Neural progenitor cell (in vitro differentiated cells): ENCODE measurements at places on chromosomes 6 and 20. TPM values are rescaled to one million over a fixed set of nuclear protein-coding genes. Genes with fewer than 3 reads are reported as not detected.

- H3K36me3 ChIP-seq = no peaks in the 10 kb centered on the region
- DNase-seq = no peak
- H3K27me3 ChIP-seq = no peaks in the 10 kb centered on the region
- no peak overlapping the region for H3K4me3 ChIP-seq
- no peak overlapping the region for H3K27ac ChIP-seq
These were observed 789.2 kb upstream of the SLC35B3 start for GRCh38 chr6:9224539-9224938.

- H3K4me1 ChIP-seq = no peaks in the 10 kb centered on the region
- no peak for DNase-seq
- H3K36me3 ChIP-seq = no peaks in the 10 kb centered on the region
These were observed 13.3 kb downstream of the MAFB start for GRCh38 chr20:40675599-40676221.

- peaks cover 11% of the 10 kb centered on the region for H3K27me3 ChIP-seq
- H3K4me1 ChIP-seq = peaks cover 13% of the 10 kb centered on the region
- no peak overlapping the region for H3K4me3 ChIP-seq
- DNase-seq = no peak
These were observed 10.7 kb upstream of the TLDC2 start for GRCh38 chr20:36865076-36865860.

DNA sequence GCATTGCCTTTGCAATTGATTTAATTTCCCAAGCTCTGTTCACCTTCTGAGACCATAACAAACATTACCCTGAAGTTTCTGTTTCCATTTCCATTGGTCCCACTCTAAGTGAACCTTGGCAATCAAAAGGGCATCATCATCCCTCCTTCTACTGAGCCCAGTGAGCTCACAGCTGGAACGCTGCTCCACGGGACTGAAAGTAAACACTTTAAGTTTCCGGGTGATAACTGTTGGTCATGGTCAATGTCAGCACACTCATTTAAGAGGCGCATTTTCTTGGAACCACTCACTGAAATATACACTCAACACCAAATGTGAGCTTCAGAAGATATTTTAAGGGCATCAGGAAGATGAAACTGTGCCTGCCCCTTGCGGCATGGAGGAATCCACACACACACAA lies 37.1 kb upstream of the RPS6KA2 start:
- H3K4me3 ChIP-seq = no peak overlapping the region
- H3K27me3 ChIP-seq = no peaks in the 10 kb centered on the region
- H3K4me1 ChIP-seq = no peaks in the 10 kb centered on the region
- no peak overlapping the region for H3K27ac ChIP-seq

GRCh38 chr6:155528982-155529453 lies 73.4 kb upstream of the NOX3 start:
- DNase-seq = no peak
- no peaks in the 10 kb centered on the region for H3K27me3 ChIP-seq
- no peaks in the 10 kb centered on the region for H3K36me3 ChIP-seq
- H3K27ac ChIP-seq = no peak overlapping the region

- H3K27me3 ChIP-seq = no peaks in the 10 kb centered on the region
- peaks cover 5% of the 10 kb centered on the region for H3K4me1 ChIP-seq
- H3K27ac ChIP-seq = no peak overlapping the region
- H3K4me3 ChIP-seq = no peak overlapping the region
These were observed 11.4 kb downstream of the PLCB1 start for GRCh38 chr20:8143474-8143873.

DNA sequence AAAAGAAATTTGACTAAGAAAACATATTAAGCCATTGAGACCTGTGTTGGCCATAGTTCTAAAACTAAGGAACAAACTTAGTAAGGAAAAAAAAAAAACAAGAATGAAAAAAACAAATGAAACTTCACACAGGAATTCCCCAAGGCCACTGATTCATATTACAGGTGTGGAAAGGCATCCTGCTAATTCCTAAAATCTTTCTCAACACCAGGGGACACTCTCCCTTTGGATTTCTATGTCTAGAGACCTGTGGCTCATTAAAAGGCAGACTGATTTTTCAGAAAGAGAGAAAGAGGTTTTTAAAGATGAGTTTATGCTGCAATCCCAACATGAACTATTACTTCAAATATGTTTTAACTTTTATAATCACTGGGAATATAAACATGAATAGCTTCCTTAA lies at the start of gene OR12D1:
TSS of gene OR12D1 (plus strand) at position 341 of the 400 bp plus-strand sequence.
- no peak within 1 kb of the TSS for H3K4me3 ChIP-seq
- no peak within 1 kb of the TSS for H3K27ac ChIP-seq
- H3K36me3 ChIP-seq = no peaks in the 10 kb centered on the region

- H3K4me1 ChIP-seq = peaks cover 19% of the 10 kb centered on the region
- no peaks in the 10 kb centered on the region for H3K36me3 ChIP-seq
- no peak overlapping the region for H3K27ac ChIP-seq
- no peak for DNase-seq
These were observed 18.6 kb downstream of the ADGRF5 start for GRCh38 chr6:46903175-46903574.

DNA sequence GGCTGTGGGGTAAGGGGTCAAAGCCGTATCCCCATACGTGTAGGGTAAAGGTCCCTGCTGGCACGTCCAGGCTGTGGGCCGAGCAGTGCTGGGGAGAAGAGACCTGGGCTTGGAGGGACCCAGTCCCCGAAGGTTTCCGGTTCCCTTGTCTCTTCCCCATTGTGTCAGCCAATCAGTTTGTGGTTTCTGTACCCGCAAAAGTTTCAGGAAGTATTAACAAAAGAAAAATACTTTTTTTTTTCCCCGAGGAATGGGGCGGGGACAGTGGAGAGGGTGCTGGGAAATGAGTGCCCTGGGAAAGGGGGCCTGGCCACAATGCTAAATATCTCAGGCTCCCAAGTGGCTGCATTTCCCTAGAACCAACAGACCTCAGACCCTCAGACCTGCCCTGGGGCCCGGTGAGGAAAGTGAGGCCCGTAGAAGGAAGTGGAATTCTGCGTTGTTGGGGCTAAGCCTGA lies 15.2 kb upstream of the AMD1 start:
- no peaks in the 10 kb centered on the region for H3K27me3 ChIP-seq
- no peak for DNase-seq
- no peaks in the 10 kb centered on the region for H3K4me1 ChIP-seq
- no peak overlapping the region for H3K27ac ChIP-seq
- H3K4me3 ChIP-seq = no peak overlapping the region

DNA sequence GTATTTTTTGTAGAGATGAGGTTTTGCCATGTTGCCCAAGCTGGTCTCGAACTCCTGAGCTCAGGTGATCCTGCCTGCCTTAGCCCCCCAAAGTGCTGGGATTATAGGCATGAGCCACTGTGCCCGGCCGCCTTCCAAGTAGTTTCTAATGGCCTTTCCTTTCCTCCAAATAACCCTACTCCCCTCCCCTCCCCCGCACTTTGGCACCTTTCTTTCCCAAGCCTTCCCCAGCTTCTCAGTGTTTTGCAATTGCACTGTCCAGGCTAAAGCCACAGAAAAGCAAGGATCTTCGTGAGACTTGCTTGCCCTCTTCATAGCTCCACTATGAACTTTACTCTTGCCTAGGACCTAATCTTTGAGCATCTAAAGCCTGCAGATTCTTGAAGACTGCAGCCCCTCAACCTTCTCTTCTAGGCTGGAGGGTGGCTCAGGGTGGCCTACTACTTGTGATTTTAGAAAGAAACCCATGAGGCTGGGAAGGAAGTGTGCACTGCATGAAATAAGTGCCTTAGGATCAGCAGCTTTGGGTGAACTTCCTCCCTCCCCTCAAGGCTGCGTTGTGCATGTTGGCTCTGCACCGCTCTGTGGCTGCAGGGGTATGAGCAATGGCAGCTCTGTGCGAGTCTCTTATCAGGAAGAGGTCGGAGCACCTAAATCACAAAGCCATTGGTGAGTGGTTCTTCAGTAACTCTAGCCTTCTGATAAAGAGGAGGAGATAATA lies 152.4 kb upstream of the SNX9 start:
- H3K4me1 ChIP-seq = peaks cover 17% of the 10 kb centered on the region
- H3K27me3 ChIP-seq = no peaks in the 10 kb centered on the region
- no peak overlapping the region for H3K27ac ChIP-seq
- no peak overlapping the region for H3K4me3 ChIP-seq

DNA sequence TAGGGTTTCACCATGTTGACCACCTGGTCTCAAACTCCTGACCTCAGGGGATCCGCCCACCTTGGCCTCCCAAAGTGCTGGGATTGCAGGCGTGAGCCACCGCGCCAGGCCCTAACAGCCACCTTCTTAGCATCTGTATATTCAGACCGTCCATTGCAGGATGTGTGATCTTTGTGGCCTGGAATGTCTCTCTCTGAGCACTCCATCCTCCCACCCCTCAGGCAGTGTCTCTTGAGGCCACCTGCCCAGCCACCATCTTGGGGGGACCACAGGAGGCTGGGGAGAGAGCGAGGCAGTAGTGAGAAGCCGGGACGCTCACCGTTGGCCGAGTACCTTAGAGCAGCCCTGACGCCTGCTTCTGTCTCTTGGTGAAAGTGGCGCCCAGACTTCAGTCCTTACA lies 18.8 kb downstream of the DNAJC5 start:
- no peak overlapping the region for H3K27ac ChIP-seq
- H3K4me1 ChIP-seq = no peaks in the 10 kb centered on the region
- no peak overlapping the region for H3K4me3 ChIP-seq
- no peak for DNase-seq
- H3K36me3 ChIP-seq = no peaks in the 10 kb centered on the region
- H3K27me3 ChIP-seq = no peaks in the 10 kb centered on the region

DNA sequence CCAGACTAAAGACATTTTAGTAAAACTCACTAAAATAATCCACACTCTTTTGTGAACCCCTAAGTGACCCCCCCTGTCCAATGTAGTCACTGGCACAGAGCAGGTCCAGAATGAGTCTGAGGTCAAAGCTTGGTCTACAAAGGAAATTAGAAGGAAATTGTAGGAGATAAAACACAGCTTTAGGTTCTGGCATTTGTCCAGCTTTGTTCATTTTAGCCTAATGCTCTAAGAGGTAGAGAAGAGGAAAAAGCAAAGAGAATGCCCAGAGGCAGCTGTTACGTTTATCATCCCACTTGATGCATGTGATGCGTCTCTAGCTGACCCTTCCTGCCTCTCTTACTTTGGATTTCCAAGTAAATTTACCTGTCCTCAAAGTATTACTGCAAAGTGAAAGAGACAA lies 62.5 kb downstream of the CNKSR3 start:
- peaks cover 8% of the 10 kb centered on the region for H3K4me1 ChIP-seq
- no peak overlapping the region for H3K4me3 ChIP-seq
- H3K36me3 ChIP-seq = no peaks in the 10 kb centered on the region
- DNase-seq = no peak

- no peak within 1 kb of the TSS for H3K27ac ChIP-seq
- peaks cover 19% of the 10 kb centered on the region for H3K4me1 ChIP-seq
- peak within 1 kb of the TSS; percentile 51 for H3K4me3 ChIP-seq
- H3K27me3 ChIP-seq = peaks cover 35% of the 10 kb centered on the region
- DNase-seq = peak; percentile 75
- no peaks in the 10 kb centered on the region for H3K36me3 ChIP-seq
These were observed at the start of gene ADAM33 for GRCh38 chr20:3681931-3682781. Gene ADAM33, minus strand, starts transcription at chr20:3682010. Its CDS starts 6 bp downstream, at chr20:3682004.

DNA sequence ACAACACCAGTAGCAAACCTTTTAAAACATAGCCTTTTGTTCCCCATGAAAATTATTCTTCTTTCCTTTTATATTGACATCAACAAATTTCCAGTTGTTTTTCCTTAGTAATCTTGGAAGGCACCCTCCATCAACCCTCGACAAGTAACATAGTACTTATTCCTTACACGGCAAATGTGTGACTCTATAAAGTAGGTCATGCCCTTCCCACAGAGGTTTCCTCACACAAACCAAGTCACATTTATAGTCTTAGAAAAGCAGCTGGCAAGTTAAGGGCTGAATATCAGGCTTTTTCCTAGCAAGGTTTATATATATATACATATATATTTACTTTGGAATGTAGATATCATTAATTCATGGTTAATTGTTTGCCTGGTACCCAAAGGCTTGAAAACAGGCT lies 371.5 kb downstream of the SYNE1 start:
- no peak overlapping the region for H3K4me3 ChIP-seq
- no peaks in the 10 kb centered on the region for H3K36me3 ChIP-seq
- no peak for DNase-seq
- H3K4me1 ChIP-seq = no peaks in the 10 kb centered on the region
- no peak overlapping the region for H3K27ac ChIP-seq

DNA sequence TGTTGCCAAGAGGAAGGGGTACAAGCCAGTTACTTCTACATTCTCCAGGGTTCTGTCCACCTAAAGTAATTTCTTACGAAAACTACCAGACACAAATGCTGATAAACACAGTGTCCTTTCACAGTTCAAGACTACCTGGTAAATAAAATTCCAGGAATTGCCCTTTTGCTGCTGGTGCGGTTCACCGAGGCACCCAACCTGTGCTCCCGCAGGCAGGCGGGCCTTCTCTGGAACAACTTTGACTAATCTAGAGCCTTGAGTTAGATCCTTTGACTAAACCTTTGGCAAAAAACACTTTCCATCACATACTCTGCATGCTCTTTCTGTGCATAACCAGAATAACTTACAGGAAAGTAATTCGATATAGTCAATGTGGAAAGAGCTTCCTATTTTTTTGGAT lies 107.0 kb downstream of the HUS1B start:
- DNase-seq = no peak
- H3K27ac ChIP-seq = no peak overlapping the region
- H3K27me3 ChIP-seq = no peaks in the 10 kb centered on the region

- H3K36me3 ChIP-seq = no peaks in the 10 kb centered on the region
- no peak overlapping the region for H3K27ac ChIP-seq
- DNase-seq = peak; percentile 70
- peaks cover 4% of the 10 kb centered on the region for H3K4me1 ChIP-seq
- H3K4me3 ChIP-seq = peak overlapping the region; percentile 65
These were observed 26.7 kb downstream of the GPX6 start for GRCh38 chr6:28488916-28489365.

GRCh38 chr6:168559574-168560098 lies 118.7 kb downstream of the SMOC2 start:
- no peak overlapping the region for H3K4me3 ChIP-seq
- H3K4me1 ChIP-seq = no peaks in the 10 kb centered on the region
- no peak overlapping the region for H3K27ac ChIP-seq
- peaks cover 3% of the 10 kb centered on the region for H3K27me3 ChIP-seq

GRCh38 chr6:34234667-34235306 lies 1.9 kb upstream of the HMGA1 start:
- H3K36me3 ChIP-seq = no peaks in the 10 kb centered on the region
- peak overlapping the region; percentile 99 for H3K4me3 ChIP-seq
- no peak for DNase-seq
- H3K27ac ChIP-seq = peak overlapping the region; percentile 100
- H3K27me3 ChIP-seq = no peaks in the 10 kb centered on the region

GRCh38 chr20:41142919-41143318 lies 5.6 kb downstream of the PLCG1 start:
- no peak overlapping the region for H3K4me3 ChIP-seq
- H3K27ac ChIP-seq = no peak overlapping the region
- no peaks in the 10 kb centered on the region for H3K27me3 ChIP-seq
- no peak for DNase-seq
- no peaks in the 10 kb centered on the region for H3K36me3 ChIP-seq
- peaks cover 42% of the 10 kb centered on the region for H3K4me1 ChIP-seq

The ARMC12 gene
- total RNA-seq = 1.0 and 1.9 TPM in 2 replicates

The FAM162B gene
- 0.28 TPM in 1 of 2 replicates, not detected in the other for total RNA-seq

The GFOD1 gene
- 1.8 and 2.1 TPM in 2 replicates for total RNA-seq

The HAO1 gene
- total RNA-seq = not detected in 2 replicates

The SCUBE3 gene
- total RNA-seq = 9.0 and 11.4 TPM in 2 replicates

The NUP43 gene
- total RNA-seq = 84.5 and 107 TPM in 2 replicates

The GJA1 gene
- 498 and 622 TPM in 2 replicates for total RNA-seq

The PREX1 gene
- total RNA-seq = 4.5 and 13.4 TPM in 2 replicates

The LGSN gene
- total RNA-seq = 0.09 and 0.40 TPM in 2 replicates
